ENCODE measurements at places on chromosomes 12 and 14. TPM values are rescaled to one million over a fixed set of nuclear protein-coding genes. Genes with fewer than 3 reads are reported as not detected.

Gene RHEBL1
- 0.33 TPM for total RNA-seq

Gene ZNF384
- total RNA-seq: 9.8 TPM

Gene GPRC5D
- not detected for total RNA-seq

Gene DLGAP5
- 8.1 TPM for total RNA-seq

Gene MRPS35
- total RNA-seq: 52.5 TPM

Gene CD4
- 14.4 TPM for total RNA-seq

Gene RASSF8
- 50.6 TPM for total RNA-seq

Gene LAG3
- 0.26 TPM for total RNA-seq

Gene KITLG
- total RNA-seq: 64.6 TPM

Gene RND1
- under 0.01 TPM for total RNA-seq

Gene KRT3
- not detected for total RNA-seq

Gene TMEM30B
- 0.51 TPM for total RNA-seq

Gene GPRC5A
- 2.3 TPM for total RNA-seq

Gene NOC4L
- total RNA-seq: 6.8 TPM

Gene CCDC184
- total RNA-seq: 0.17 TPM

Gene IL31
- not detected for total RNA-seq

Gene PKP2
- under 0.01 TPM for total RNA-seq

Gene CARMIL3
- total RNA-seq: 0.17 TPM

Gene TAS2R7
- not detected for total RNA-seq

Gene A2ML1
- total RNA-seq: not detected

Gene SYNDIG1L
- total RNA-seq: not detected

Gene GDF3
- total RNA-seq: not detected

Gene LRRC10
- not detected for total RNA-seq

Gene SLC7A8
- total RNA-seq: 5.1 TPM

Gene RNF212B
- not detected for total RNA-seq

Gene GLS2
- under 0.01 TPM for total RNA-seq

Gene AKAP3
- 1.5 TPM for total RNA-seq

Gene PRIMA1
- total RNA-seq: not detected

Gene ENDOU
- 0.17 TPM for total RNA-seq

Gene CDCA3
- total RNA-seq: 1.5 TPM

Gene DIO2
- 3.3 TPM for total RNA-seq

Gene KRT86
- total RNA-seq: 0.17 TPM

Gene DNAJC22
- 4.6 TPM for total RNA-seq

Gene LMNTD1
- total RNA-seq: not detected

Gene UBR7
- total RNA-seq: 27.7 TPM

Gene GZMB
- total RNA-seq: not detected

Gene PPP1R3E
- total RNA-seq: 2.6 TPM

Gene KRT73
- not detected for total RNA-seq

Gene MSI1
- total RNA-seq: under 0.01 TPM

Gene HOXC5
- total RNA-seq: not detected
